CD4-positive, alpha-beta T cell (primary cell): ENCODE measurements at places on chromosomes 5 and 9.
A peak's percentile ranks its signal among the peaks of the same experiment; 100 is the strongest.

GRCh38 chr9:21452681-21453080, 12.4 kb downstream of the IFNA1 start:
- no peak for DNase-seq

DNA sequence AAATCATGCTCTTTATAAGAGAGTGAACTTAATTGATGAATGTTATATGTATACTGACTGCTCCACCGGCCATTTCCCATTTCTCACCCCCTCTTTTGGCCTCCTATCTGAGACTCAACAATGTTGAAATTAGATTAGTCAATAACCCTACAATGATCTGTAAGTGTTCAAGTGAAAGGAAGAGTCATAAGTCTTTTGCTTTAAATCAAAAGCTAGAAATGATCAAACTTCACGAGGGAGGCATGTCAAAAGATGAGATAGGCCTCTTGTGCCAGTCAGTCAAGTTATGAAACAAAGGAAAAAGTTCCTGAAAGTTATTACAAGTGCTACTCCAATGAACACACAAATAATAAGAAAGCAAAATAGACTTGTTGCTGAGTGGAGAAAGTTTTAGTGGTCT, 83.1 kb downstream of the NLN start:
- no peak for DNase-seq

DNA sequence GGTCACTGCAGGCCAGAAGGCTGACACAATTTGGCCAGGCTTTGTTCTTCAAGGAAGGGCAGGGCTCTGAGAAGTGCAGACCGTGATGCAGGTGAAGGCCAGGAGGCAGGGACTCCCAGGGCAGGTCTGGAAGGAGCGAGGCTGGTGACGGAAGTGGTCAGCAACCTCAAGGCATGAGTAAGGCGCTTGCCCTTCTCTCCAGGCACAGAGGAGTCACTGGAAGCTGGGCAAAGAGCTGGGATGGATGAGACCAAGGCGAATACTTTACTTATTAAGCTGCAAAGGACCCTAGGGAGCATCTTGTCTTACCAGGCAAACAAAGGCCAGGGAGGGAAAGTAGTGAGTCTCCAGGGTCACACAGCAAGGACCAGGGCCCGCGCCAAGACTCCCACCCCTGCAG, 18.6 kb downstream of the IRF1 start:
- DNase-seq: no peak

DNA sequence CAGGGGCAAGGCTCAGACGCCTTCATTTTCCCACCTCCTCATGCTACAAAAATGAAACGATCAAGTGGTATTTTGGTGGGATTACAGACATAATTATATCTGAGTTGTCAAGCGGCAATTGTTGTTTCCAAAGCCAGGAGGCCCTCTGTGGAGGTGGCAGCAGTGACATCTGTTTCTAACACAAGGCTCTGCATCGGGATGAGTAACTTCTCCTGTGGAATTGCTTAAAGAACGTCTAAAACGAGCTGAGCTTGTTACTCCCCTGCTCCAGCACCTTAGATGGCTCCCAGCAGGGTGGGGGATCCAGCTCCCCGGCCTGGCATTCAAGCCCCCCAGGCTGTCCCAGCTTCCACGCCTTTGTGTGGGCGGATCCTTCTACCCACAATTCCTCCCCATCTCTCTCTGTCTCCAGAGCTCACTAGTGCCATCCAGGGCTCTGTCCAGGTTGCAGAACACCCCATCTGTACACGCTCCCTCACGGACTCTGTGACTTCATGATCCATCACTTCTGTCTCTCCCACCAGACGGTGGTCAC, 36.8 kb downstream of the DAB2IP start:
- DNase-seq: no peak

- no peak for DNase-seq
Measured at GRCh38 chr5:64594601-64595000, 88.8 kb downstream of the RGS7BP start.

DNA sequence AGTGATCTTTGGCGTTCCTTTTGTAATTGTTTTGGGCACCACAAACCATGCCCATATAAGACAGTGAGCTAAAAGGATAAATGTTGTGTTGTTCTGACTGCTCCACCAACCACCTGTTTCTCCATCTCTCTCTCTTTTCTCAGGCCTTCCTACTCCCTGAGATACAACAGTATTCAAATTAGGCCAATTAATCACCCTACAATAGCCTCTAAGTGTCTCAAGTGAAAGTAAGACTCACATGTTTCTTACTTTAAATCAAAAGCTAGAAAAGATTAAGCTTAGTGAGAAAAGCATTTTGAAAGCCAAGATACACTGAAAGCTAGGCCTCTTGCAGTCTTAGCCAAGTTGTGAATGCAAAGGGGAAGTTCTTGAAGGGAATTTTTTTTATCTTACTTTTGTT, 268.8 kb upstream of the NREP start:
- no peak for DNase-seq

DNA sequence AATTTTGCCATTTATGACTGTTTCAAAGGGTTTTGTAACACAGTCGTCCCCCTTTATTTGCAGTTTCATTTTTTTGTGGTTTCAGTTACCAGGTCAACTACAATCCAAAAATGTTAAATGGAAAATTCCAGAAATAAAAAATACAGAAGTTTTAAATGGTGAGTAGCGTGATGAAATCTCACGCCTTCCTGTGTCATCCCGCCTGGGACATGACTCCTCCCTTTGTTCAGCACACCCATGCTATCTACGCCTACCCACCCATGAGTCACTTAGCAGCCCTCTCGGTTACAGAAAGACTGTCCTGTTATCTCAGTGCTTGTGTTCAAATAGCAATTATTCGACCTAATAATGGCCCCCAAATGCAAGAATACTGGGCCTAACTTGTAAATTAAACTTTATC, 765.3 kb upstream of the ADAMTS16 start:
- no peak for DNase-seq

GRCh38 chr5:80246995-80247729, 8.7 kb downstream of the SERINC5 start:
- no peak for DNase-seq

DNA sequence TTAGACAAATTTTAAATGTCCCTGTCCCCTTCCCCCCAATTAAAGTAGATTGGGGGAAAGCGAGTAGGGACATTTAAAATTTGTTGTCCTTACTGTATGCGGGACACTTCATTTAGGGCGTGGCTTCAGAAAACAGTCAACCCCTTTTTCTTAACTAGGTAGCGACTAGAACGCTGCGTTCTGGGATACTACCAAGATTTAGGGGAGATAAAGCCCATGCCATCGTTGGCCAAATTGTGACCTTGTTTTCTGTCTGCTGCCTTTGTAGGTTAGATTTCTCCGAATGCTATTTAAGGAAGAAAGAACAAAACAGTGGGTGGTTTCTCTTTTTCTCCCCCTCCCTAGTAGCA, 1.2 kb downstream of the CKS2 start:
- peak; percentile 32 for DNase-seq

DNA sequence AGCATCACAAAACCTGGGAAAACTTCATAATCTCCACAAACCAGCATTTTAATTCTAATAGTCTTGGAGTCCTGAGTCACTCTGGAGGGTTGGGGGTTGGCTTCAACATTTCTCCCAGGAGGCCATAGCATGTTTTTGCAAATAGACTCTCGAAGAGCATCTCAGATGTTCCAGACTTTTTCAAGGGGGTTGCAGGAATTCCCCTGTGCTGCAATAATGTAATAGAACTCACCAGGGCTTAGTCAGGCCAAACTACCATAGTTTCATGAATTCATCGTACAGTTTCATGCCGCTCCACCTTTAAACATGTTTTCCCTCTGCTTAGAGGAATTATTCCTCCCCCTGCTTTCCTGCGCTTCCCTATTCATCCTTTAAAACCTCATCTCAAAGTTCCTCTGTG, 499.5 kb upstream of the KLF4 start:
- DNase-seq: no peak

GRCh38 chr5:142796492-142797109, 26.4 kb downstream of the ARHGAP26 start:
- no peak for DNase-seq

DNA sequence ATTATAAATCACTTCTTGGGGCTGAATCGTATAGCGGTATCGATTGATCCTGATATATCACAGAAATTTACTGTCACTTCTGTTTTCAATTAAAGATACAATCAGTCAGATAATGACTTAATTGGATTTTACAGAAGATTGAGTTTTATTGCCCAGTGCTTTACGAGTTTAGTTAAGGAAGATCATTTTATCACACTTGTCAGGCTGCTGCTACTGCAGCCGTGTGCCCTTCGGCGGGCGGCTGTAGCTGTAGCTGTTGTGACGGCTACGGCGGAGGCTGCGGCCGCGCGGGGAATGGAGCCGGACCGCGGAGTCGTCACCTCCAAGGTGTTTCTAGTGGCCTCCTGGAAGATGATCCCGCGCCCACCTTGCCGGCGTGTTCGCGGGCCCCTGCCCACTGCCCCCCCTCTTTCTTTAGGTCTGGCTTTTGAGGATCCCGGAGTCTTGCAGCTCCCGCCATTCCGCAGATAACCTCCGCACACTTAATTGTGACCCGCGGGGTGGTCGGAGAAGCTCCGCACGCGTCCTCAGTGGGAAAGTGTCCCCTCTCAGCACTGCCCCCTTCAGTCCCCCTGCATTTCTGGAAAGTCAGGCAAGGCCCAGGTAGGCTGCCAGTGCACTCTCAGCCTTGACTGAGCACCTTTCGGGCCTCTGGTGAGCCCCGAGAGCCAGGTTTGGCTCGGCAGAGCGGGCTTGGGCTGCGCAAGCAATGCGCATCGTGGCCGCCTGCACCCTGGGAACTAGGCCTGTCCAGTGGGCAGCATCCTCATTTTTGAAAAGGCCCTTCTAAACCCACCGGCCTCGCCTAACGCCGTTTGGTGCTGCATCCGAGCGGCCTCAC, 6.9 kb upstream of the DMRT3 start:
- DNase-seq: no peak

DNA sequence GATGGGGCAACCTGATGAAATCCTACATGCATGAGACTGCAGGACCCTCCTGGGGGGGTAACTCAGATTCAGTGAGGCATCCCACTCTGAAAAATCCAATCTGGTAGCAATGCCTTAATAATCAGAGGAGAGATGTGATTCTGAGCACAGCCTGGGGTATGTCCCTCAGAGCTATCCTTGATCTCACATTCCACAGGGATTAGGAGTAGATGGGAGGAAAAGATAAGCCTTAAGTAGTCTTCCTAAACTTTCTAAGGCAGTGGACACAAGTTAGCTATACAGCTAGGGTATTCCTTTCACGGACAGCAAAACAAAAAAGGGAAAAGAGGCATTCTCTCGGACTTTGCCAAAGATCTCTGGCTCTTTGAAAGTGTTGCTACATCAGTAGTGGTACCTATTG, 3.9 kb upstream of the SPATA9 start:
- DNase-seq: no peak

- no peak for DNase-seq
Measured at GRCh38 chr9:100406962-100407361, 20.0 kb upstream of the MSANTD3 start.

DNA sequence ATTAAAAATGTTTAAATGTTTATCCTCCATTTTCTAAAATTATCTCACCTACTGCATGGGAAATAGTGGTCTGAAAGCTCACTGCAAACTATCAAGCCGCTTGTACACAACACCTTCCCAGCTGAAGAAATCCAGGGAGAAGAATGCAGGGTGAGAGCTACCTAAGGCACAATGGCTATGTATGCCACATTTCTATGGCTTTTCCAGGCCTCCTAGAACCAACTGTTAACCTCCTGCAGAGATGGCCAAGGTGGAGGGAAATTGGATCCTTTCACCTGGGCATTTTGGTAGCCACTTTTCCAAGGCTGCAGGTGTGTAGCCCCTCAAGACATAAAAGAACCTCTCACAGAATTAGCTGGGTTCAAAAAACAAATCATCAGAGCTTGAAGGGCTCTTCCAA, 286.4 kb downstream of the EBF1 start:
- no peak for DNase-seq

- DNase-seq: no peak
Measured at GRCh38 chr9:18890372-18890771, 142.6 kb downstream of the SAXO1 start.

- DNase-seq: no peak
Measured at GRCh38 chr9:95261890-95262289, 55.6 kb downstream of the FANCC start.

- no peak for DNase-seq
Measured at GRCh38 chr5:179182601-179183000, 122.4 kb downstream of the ZNF354C start.

- DNase-seq: no peak
Measured at GRCh38 chr5:158929552-158930218, 170.0 kb downstream of the EBF1 start.

GRCh38 chr5:176388003-176388443, 375 bp downstream of the NOP16 start:
- DNase-seq: peak; percentile 17

- no peak for DNase-seq
Measured at GRCh38 chr5:99955006-99955405, 580.2 kb upstream of the FAM174A start.

DNA sequence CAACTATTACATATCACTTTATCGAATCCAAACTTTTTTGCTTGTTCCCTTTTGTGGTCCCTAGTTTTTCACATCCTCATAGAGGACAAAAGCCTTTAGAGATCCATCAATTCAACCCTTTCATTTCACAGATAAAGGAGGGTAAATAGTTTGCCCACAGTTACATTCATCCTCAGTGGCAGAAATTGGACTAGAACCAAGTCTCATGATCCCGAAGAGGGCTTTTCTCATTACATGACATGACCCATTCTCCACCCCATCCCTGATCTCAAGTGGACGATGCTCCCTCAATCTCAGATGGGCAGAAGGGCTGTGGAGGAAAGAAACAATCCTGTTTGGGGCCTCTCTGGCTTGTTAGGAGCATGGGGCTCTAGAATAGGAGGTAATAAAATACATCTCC, 23.1 kb downstream of the TICAM2 start:
- DNase-seq: no peak

- no peak for DNase-seq
Measured at GRCh38 chr9:2274762-2275161, 259.6 kb downstream of the SMARCA2 start.

DNA sequence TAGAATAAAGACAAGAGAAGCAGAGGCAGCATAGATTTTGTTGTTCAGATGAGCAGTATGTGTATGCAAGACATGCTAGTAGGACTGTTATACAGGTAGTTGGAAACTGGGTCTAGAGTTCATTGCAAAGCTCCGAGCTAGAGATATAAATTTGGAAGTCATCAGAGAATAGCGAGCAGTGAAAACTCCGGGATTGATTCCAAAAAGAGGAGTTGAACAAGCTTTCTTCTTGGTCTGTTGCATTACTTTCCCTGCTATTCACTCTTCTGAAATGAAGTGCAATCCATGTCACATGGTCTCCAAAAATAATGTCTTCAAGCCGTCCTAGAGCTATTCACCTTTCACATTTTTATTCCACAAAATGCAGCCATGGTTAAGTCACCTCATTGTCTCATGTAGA, 67.9 kb upstream of the ZNF462 start:
- no peak for DNase-seq

- DNase-seq: no peak
Measured at GRCh38 chr5:28810751-28811136, 1772.4 kb upstream of the CDH9 start.

- DNase-seq: no peak
Measured at GRCh38 chr9:113558632-113559502, 95.3 kb downstream of the RGS3 start.
